ENCODE measurements at places on chromosomes 3 and 15.

DNA sequence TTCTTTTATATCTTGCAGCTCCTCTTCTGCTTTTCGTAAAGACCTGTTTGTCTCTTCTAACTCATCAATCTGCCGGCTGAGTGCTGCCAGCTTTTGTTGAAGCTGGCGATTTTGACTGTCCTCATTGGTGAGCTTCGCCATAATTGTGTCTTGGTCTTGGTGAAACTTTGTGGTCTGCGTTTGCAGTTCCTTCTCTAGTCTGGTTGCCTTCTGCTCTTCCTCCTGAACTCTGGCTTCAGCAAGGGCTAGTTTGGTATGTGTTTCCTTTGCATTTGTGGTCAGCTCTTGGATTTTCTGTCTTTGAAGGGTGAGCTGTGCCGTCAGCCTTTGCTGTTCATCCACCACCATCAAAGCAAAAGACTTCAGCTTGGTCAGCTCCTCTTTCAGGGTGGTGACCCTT lies 32.9 kb downstream of the CMSS1 start:
- DNase-seq: no peak

- no peak for DNase-seq
Measured at GRCh38 chr3:33322412-33322811, 45.2 kb downstream of the FBXL2 start.

- no peak for DNase-seq
Measured at GRCh38 chr15:90037961-90038631, 37.0 kb downstream of the ZNF710 start.

DNA sequence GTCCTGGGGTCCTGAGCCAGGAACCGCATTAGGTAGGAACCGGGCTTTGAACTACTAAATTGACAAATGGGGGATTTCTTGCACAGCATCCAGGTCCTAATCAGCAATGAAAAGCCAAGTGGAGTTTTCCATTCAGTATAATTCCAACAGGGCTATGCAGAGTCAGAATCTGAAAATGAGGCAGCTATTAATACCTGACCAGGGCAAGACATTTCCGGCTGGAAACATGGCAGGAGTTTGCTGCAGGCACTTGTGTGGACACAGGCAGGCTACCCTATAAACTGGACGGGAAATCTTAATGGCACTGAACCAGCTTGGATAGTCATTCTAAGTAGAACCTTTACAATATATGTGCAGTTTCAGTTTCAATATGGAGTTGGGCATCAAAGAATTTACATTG lies 553.1 kb downstream of the FGF12 start:
- DNase-seq: no peak

GRCh38 chr15:67178569-67179210 lies 75.8 kb downstream of the AAGAB start:
- no peak for DNase-seq

Data from cerebellar nuclear complex (tissue), 1 donor.